ENCODE measurements at places on chromosomes 1 and 21. TPM values are rescaled to one million over a fixed set of nuclear protein-coding genes. Genes with fewer than 3 reads are reported as not detected.

The YARS1 gene
- 76.0 TPM for total RNA-seq

DNA sequence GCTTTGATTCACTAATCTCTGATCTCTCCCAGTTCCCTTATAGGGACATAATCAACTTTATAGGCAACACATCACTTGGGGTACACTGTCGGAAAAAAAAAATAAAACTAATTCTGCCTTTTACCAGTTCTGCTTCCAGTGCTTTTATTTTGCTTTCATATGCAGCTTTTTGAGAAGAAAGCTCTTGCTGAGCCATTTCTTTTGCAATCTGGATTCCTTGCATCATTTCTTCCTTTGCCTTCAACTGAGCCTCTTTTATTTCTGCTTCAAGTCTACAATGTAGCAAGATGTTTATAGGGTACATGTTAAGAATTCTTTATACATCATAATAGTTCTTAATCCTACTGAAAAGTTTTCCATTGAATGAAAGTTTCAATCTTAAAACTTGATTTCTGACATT is 30.6 kb downstream of the KIF14 start:
- no peak for DNase-seq

DNA sequence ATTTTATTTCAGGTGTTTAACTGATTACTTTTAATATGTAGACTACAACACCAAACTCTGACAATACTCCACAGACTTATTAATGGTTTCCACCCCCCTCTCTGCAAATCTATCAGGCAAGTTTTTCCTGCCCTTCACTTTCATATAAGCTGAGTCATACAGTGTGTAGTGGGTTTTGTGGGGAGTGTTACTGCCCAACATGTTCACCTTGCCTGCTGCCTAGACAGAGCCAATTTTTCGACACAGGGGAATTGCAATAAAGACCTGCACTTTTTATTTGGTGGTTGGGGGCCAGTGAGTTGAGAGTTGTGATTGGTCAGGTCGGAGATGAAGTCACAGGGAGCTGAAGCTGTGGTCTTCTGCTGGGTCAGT is 119.7 kb downstream of the PPIAL4G start:
- DNase-seq = no peak

DNA sequence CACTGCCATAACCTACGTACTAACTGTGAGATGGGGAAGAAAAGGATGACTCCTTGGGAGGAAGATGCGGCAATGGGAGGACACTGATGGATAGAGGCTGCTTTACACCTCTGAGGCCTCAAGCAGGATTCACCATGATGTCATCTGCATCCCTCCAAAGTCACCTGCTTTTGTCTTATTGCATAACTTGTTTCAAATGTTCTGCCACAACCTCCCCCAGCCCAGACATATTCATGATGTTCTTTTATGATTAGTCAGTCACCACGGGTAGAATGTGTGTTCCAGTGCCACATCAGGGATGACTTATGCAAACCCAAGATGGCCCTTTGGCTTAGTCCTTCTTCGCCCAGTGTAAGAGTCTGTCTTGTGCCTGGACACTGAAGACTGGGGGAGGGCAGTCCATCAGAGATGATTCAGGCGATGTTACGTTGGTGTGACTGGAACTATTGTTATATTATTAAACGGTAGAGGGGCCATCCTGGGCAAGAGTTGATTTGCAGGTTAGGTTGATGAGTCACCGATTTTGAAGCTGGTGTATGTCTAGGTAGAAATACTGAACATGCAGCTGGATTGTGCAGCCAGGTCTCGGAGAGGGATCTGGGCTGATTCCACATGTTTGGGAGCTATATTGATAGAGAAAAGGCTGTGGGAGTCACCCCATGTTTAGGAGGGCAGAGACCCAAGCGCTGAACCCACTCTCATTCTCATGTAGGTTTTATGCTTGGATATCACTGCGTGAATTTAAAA is 32.6 kb downstream of the RYR2 start:
- no peak for DNase-seq

GRCh38 chr1:31434979-31435378 is 22.0 kb downstream of the SERINC2 start:
- no peak for DNase-seq

Measured in thyroid gland (tissue), 4 donors.